NCI-H526 (cell line): ENCODE measurements at places on chromosomes 5 and 9.

DNA sequence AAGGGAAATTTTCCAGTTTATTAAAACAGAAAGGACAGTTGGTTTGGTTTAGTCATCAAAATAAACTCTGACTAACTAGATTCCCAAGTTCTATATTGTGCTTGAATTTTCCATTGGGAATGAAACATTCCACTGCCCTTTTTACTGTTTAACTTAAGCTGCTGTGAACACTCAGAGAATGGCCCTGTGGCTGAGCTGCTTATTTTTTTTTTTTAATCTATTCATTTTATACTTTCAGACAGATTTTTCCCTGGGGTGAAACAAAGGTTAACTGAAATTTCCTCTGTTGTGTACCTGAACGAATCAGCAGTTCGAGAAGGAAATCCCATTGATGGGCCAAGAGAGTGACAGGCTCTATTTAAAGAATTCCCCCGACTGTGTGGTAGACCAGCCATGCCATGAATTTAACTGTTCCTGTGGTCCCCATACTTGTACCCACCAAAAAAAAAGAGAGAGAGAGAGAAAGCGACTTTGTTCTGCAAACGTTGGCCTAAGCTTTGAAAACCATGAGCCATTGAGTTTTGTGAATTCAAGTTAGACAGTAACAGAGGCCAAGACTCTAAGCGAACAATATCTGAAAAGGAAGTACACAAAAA lies 138.7 kb upstream of the GRHPR start:
- no peak for DNase-seq

DNA sequence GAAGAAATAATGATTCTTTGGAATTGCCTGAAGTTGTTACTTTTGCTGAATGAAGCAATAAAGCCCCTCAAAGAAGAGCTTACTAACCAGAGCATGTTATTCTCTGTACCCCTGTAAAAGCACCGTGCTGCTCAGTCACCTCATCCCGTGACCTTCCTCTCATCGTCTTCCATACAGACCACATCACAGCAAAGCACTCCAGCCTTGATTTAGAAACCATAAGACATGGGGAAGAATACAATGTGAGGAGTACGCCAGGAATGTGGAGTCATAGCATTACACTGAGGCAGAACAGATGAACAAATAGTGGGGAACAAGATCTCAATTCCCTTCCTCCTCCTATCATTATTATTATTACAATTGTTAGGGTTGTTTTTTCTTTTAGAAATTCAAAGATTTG lies 49.1 kb downstream of the ERAP1 start:
- DNase-seq: no peak

DNA sequence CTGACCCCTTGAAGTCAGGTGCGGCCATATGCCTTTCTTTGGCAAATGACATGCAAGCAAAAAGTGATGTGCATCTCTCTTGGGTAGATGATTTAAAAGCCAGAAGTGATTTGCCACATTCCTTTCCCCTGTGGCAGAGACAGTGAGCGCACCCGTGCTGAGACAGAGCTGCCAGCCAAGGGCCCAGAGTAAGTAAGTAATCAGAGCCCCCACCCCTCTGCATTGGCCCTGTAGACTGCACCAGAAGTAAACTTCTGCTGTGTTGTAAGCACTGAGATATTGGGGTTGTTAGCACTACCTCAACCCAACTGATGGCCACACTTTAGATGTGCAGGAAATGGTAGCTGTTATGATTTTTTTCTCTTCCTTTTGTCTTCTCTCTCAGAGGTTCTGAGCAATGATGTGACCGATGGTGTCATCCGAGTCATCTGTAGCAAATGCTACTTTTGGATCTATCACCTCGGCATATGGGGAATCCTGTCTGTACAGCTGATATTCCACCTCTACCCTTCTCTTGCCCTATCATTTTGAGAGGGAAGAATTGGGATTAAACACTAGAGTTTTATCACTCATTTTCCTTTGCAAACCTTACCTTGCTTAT lies 58.0 kb downstream of the DOCK2 start:
- no peak for DNase-seq

GRCh38 chr5:26610577-26610976 lies 427.8 kb downstream of the CDH9 start:
- no peak for DNase-seq
